ENCODE measurements at places on chromosomes 7 and 10. TPM values are rescaled to one million over a fixed set of nuclear protein-coding genes. Genes with fewer than 3 reads are reported as not detected.

SPAM1 gene
- not detected for total RNA-seq

OR2A5 gene
- total RNA-seq: not detected

NKX1-2 gene
- 34.9 TPM for total RNA-seq

COL1A2 gene
- 85.4 TPM for total RNA-seq

HTRA1 gene
- 15.8 TPM for total RNA-seq
